AG09309 (cell line): ENCODE measurements at places on chromosomes 11 and 22.

DNA sequence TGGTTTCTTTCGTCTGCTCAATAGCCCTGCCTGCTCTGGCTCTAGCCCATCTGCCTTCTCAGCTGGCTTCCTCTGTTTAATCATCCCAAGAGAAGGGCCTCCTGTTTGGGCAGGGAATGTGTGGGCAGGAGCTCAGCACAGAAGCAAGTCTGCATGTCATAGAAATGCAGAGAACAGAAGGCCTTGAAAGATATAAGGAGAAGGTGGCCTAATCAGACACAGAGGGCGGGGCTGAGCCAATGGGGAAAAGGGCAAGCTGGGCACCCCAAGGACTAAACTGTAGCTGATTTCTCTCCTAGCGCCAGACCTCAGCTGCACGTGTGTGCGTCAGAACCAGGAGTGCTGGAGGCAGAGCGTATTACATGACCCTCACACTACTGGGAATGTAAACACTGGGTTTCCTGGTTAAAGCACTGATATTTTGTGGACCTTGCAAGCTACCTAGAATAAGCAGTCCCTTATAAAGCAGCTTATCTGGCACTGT lies 7.6 kb upstream of the CCKBR start:
- DNase-seq = no peak

- DNase-seq = no peak
Measured at GRCh38 chr22:26610996-26611395, 6.8 kb downstream of the CRYBB1 start.

DNA sequence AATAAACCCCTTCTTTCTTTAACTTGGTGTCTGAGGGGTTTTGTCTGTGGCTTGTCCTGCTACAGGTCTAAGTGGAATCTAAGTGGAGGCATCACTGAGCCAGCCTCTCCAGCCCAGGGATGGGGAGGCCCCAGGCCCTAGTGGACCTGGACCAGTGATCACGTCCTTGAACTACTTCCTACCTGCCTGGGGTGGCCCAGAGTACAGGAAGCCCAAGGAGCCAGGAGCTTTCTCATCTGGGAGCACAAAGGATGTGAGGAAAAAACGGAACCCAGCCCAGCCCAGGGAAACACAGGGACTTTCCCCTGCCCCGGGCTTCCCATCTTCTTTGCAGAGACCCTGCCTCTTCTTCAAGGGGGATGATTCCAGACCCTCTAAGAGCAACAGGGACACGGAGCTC lies 3.5 kb upstream of the CD5 start:
- DNase-seq = no peak

- DNase-seq = no peak
Measured at GRCh38 chr11:8863838-8864237, 47.2 kb upstream of the AKIP1 start.

DNA sequence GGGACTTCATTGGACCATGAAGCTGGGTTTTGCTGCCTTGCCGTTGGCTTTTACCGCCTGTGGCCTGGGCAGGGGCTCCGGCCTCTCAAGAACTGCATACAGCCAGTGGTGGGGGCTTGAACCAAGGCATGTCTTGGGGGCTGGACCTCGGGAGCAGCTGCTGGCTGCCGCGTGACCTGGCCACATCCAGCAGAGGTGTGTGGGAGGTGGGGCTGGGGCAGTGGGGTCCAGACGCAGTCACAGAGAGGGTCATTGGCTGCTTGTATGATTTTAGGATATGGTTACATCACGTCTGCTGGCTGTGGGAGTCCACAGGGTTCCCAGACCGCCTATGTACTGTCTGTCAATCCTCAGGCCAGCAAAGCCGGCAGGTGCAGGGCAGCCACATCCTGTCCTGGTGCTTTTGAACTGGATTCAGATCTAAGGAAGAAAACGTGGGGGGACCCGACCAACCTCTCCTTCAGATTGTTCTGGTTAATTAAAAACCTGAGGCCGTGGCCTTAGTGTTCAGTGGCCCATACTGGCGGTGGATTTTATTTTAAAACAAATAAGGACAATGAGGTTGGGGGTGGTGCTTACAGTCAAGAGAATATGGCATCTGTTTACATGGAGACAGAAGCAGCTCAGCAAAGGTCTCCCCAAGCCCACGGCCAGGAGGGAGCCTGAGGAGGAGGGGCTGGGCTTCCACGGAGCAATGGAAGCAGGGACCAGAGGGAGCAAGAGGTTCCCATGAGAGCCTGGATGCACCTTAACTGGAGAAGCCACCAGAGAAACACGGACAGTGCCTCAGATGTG lies 426.0 kb downstream of the TBC1D22A start:
- no peak for DNase-seq
